Activated CD8-positive, alpha-beta T cell treated with anti-CD3 and anti-CD28 coated beads for 36 hours (primary cell): ENCODE measurements at places on chromosomes 11 and 22. TPM values are rescaled to one million over a fixed set of nuclear protein-coding genes. Genes with fewer than 3 reads are reported as not detected.

- DNase-seq = no peak
These were observed 31.9 kb downstream of the PPFIA1 start for GRCh38 chr11:70302419-70302752.

DNA sequence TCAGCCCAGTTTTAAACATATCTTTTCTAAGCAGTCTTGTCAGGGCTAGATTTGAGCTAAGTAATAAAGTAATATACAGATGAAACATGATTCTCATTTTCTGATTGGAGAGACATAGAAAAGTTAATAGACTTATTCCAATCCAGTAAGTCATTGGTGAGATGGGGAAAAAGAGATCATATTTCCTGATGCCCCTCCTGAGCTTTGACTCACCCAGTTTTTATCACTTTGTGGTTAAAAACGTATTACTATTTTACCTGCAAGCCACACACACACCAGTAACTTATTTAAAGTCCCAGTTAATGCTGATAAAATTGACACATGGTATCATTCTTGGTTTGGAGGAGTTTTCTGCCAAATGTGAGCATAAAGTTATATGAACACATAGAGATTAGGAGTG is 306.8 kb downstream of the CADM1 start:
- DNase-seq = no peak

DNA sequence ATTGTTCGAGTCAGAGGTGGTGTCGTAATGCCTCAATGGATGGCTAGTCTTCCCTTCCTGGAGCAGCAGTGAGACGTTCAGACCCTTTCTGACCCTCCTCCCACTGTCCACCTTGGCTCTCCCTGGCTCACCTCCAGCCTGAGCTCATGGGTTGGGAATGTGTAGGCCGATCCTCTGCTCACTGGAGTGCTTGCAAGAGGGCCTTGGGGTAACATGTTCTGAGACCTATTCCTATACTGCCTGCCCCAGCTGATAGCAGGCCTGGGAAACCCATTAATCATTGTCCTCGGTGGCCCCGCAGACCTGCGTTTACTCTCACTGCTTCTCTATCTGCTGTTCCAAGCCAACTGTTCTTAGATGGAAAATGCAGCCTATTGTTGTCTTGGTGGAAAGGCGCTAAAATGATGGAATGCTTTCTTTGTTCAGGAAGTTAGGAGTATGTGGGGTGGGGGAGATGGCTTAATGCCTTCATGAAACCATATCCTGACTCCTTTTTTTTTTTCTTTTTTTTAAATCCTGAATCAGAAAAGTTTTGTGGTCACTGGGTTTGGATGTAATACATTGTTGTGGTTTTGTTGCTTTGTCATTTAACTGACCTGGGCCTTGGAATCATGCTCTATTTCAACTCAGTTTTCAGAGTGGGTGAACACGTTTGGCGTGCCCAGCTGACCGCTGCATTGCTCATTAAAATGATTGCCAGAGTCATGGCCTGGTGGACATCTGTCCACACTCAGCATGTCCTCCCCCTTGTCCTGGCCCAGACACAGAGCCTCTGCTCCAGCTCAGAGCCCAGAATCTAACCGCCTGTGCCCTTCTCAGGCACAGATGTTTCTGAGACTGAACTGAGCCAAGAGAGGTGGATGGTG is 72.5 kb downstream of the MICAL2 start:
- DNase-seq = no peak

- DNase-seq = peak; percentile 75
These were observed 23.6 kb upstream of the ETS1 start for GRCh38 chr11:128610721-128611617.

GRCh38 chr22:44722611-44723010 is 20.6 kb downstream of the PRR5 start:
- no peak for DNase-seq

DNA sequence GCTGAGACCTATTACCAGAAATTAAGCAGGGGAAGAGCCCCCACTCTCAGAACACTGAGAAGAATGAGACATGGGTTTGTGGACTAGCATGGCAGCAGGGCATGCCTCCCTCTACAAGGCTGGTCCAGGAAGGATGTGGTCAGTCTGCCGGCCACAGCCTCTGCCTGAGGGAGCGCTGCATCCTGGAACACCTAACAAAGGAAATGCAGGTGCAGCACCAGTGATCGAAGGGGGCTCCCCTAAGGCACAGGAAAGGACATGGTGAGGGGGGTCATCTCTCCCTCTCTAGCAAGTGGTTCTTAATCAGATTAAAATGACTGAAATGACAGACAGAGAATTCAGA is 40.6 kb upstream of the ARL14EP start:
- DNase-seq = peak; percentile 73

GRCh38 chr22:24063986-24064385 is 52.9 kb downstream of the CABIN1 start:
- DNase-seq = no peak

GRCh38 chr22:50342651-50343540 is at the start of gene PPP6R2:
Gene PPP6R2, plus strand, starts transcription at chr22:50343327. Its CDS starts 50,582 bp downstream, at chr22:50393909.
- DNase-seq = peak; percentile 88

OR56A1 gene
- total RNA-seq = not detected

TRPT1 gene
- total RNA-seq = 33.7 TPM
